ENCODE measurements at places on chromosomes 2 and 18.

DNA sequence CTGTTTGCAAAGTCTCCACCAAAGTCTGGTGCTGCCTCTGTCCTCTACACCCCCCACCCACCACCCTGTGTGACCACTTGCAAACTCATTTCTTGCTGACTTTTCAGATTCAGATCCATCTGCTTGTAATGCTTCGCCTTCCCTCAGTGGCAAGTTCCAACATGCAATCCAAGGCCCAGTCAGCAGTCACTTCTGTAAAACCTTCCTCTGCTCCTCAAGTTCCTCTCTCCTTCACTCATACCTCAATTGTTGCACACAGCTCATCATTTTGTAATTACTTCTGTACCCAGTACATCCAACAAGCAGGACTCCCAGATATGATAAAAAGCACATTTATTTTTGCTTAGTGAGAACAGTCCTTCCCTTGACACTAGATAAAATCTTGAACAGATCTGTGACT, 6.5 kb upstream of the LOXHD1 start:
- DNase-seq, result no peak

DNA sequence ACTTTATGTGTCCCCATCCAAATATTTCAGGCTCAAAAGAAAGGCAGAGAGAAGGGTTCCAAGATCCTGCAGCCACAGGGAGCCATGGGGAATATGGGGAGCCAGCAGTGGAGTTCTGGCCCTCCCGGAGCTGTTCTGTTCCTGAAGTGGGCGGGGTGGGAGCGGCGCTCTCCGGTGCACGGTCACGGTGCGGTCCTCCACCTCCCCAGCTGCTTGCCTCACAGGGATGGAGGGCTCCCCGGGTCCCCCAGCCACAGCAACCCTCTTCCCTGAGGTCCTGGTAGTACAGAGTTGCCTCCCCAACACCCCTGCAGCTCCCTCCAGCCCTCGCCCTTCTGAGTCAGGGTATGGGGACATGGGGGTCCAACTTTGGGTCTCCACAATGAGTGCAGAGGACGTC, 26.2 kb upstream of the SNED1 start:
- DNase-seq, result no peak

- no peak for DNase-seq
Observed at GRCh38 chr2:164911832-164912231, 43.5 kb downstream of the SLC38A11 start.

DNA sequence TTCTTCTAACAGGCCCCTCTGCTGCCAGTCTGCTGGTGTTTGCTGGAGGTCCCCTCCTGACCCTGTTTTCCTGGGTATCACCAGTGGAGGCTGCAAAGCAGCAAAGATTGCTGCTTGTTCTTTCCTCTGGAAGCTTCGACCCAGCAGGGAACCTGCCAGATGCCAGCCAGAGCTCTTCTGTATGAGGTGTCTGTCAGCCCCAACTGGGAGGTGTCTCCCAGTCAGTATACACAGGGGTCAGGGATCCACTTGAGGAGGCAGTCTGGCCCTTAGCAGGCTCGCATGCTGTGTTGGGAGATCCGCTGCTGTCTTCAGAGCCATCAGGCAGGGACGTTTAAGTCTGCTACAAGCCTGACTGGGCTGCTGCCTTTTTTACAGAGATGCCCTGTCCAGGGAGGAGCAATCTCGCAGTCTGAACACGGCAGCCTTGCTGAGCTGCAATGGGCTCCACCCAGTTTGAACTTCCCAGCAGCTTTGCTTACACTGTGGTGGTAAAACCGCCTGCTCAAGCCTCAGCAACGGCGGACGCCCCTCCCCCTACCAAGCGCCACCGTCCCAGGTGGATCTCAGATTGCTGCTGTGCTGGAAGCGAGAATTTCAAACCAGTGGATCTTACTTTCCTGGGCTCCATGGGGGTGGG, 29.9 kb downstream of the CHCHD5 start:
- DNase-seq, result no peak

GRCh38 chr2:134327367-134327766, 73.5 kb downstream of the MGAT5 start:
- no peak for DNase-seq

- no peak for DNase-seq
Observed at GRCh38 chr18:31551883-31552282, 39.8 kb upstream of the TTR start.

DNA sequence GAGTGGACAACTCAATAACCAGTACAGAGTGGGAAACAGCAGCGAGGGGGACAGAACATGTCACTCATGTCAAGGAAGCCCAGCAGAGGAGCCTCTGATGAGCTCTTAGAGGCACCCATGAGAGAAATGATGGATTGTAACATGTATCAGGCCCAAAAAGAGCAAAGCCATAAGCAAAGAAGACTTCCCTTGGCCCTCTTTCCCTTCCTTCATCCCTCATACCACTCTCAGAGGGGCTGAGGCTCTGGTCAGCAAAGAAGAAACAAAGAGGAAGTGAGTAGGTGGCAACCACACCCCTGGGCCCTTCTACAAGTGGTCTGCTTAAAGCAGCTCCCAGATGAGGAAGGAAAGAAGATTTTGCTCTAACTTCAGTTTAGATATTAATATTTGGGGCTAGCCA, 112.8 kb downstream of the CDC42EP3 start:
- no peak for DNase-seq

DNA sequence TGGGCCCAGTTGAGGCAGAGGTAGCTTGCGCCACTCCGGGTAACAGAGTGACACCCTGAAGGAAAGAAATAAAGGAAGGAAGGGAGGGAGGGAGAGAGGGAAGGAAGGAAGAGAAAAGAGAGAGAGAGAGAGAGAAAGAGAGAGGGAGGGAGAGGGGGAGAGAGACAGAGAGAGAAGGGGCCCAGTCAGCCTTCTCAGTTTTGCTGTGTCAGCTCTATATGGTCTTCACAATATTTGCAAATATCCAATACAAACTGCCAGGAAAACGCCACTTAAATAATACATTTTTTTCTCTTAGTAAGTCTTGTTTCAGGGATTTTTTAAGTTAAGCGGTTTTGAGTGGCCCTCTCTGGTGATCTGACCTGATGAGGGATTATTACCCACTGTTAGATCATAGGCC, 5.6 kb upstream of the CHMP1B start:
- DNase-seq, result no peak

DNA sequence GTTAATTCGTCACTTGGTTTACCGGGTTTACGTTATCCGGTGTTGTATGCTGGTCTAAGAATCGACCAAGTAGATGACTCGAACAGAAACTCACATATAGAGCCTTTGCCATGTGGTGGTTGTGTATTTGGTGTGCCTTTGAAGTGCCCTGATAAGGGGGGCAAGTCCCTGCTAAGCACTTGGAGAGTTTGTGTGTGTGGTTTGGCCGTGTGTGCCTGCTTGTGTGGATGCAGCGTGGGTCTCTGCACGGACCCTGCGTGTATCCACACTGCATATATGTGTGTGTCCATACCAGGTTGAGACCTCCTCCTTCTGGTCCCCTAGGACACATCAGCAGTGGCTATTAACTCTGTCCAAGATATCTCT, 2.4 kb upstream of the CELF4 start:
- DNase-seq, result no peak

DNA sequence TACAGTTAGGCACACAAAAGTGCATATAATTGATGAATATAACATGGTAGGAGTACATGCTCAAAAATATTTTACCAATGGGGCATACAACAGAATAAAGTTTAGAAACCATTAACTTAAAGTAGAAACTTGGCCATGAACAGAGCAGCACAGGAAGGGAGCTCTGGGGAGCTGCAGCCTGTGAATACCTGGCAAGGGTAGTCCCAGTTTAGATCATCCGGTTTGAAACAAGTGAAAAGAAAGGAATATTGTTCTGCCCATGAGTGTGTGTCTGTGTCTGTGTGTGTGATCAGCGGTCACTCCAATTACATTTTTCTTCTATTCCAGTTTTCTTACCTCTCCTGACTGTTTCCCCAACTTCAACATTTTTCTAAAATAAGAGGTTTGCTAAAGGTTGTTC, 233.0 kb downstream of the ALK start:
- DNase-seq, result no peak

GRCh38 chr18:77701977-77702376, 452.3 kb downstream of the GALR1 start:
- no peak for DNase-seq

- DNase-seq, result no peak
Observed at GRCh38 chr18:7901657-7902056, 334.5 kb downstream of the PTPRM start.

GRCh38 chr2:106996171-106996769, 110.3 kb upstream of the ST6GAL2 start:
- no peak for DNase-seq

- no peak for DNase-seq
Observed at GRCh38 chr18:28718696-28719095, 541.8 kb upstream of the CDH2 start.

- no peak for DNase-seq
Observed at GRCh38 chr2:96949701-96950350, 36.6 kb downstream of the FAM178B start.

DNA sequence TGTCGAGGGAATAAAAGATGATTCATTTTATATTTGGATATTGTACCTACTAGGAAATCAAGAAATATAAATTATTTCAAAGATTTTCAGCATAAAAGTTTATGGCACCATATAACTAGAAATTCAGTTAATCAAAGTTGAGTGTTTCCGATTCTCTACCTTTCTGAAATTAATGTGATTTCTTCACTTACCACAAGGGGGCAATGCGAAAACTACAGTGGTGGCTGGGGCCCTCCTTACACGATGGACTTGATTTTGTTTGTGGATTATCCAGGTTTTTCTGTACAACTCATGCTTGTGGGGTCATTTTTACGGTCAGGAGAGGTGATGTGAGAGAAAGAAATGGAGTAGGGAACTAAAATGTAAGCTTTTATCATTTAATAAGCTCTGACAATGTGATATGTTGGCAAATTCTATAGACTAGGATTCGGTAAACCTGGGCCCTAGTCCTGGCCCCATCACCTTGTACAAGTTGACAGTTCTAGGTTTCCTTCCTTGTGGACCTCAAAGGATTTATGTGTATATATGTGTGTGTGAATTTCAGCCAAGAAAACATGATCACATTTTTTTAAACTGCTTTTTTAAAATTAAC, 47.6 kb downstream of the G6PC2 start:
- no peak for DNase-seq

DNA sequence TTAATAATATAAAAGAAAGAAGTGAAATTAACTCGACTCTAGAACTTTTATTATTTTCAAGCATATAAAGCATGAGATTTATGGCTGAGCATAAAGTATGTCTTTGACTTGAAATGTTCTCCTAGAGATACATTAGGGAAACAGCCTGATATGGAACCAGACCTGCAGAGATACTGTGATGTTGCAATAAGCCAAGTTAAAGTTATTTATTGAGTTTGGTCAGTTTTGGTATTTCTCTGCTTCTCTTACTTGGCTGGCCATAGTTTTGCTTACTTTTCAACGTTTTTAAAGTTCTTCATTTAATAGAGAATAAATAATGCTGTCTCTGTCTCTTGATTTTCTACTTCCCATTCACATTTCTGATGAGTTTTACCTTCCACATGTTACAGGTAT, 76.0 kb downstream of the GFPT1 start:
- DNase-seq, result no peak

DNA sequence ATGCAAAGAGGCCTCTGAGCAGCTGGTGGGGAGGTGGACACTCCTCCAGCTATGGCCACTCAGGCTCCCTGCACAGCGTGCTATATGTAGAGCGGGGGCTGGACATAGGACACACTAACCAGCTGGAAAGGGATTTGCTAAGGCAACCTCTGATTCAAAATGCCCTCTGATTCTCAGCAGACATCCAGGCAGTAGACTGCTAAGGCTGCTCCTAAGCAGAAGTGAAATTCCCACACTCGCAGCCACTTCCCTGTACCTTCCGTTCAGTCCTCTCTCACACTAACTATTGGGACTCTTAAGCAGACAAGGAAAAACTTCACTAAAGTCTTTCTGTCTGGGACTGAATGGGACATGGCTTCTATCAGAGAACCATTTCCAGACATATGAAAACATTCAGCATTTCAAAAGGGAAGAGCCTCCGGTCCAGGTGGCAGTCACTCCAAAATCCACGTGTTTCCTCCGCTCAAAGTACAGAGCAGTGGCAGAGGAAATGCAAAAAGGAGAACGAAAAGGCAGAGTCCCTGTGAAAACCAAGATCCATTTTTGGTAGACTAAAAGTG, 265.8 kb downstream of the TTC32 start:
- DNase-seq, result no peak

- DNase-seq, result no peak
Observed at GRCh38 chr18:3051718-3052410, 38.9 kb upstream of the LPIN2 start.

DNA sequence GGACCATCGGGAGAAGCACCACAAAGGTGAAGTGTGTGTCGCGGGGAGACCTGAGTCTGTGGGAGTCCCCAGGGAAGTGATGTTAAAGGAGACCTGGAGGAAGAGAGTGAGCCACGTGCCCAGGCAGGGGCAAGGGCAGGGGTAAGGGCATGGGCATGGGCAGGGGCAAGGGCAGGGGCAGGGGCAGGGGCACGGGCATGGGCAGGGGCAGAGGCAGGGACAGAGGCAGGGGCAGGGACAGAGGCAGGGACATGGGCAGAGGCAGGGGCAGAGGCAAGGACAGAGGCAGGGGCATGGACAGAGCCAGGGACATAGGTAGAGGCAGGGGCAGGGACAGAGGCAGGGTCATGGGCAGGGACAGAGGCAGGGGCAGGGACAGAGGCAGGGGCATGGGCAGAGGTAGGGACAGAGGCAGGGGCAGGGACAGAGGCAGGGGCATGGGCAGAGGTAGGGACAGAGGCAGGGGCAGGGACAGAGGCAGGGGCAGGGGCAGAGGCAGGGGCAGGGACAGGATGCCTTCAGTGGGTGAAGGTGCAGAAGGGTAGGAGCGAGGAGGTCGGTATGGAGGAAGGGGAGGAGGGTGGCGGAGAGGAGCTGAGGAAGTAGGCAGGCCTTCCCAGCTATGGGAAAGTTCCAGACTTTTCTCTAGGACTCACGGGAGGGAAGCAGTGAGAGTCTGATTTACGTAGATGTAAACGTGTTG, 33.3 kb downstream of the NTSR2 start:
- DNase-seq, result no peak

DNA sequence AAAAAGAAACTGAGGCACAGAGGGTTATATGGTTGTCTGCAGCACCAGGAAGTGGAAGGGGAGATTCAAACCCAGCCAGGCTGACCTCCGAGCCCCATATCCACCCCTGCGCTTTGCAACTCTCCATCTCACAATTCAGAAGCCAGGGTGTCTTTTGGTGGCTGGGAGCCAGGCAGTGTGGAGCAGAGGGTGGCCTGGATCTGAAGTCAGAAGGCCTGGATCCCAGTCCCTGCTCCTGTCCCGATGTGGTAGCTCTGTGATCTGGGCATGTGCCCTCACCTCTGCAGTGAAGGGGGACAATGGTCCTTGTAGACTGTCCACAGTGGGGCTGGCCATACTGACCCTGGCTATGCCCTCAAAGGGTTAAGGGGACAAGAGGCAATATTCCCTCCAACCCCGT, 57.0 kb downstream of the CIB4 start:
- DNase-seq, result no peak

GRCh38 chr2:102094917-102095316, 47.6 kb upstream of the IL1R1 start:
- no peak for DNase-seq

DNA sequence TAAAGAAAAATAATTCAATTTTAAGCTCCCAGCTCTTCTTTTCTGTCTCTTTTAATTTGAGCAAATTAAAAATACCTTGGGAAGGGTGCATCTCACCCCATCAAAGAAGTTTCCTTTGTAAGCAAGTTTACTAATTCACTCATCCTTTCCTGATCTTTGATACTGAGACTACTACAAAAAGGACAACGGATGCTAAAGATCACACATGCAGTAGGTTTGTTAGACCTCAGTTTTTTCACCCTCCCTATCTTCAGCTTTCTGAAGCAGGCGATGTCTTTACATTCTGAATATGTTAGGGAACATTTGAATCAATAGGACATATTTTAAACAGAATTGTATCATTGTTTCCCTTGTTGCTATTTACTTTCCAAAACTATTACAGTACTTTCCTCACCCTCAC, 6.0 kb upstream of the HNRNPLL start:
- no peak for DNase-seq
